ENCODE measurements at places on chromosomes 6 and 20. TPM values are rescaled to one million over a fixed set of nuclear protein-coding genes. Genes with fewer than 3 reads are reported as not detected.

Gene MUC21
- total RNA-seq = not detected

Gene PPP1R14C
- total RNA-seq = not detected

Gene FOXQ1
- total RNA-seq = not detected

- H3K36me3 ChIP-seq = peaks cover 42% of the 10 kb centered on the region
- H3K4me1 ChIP-seq = peaks cover 21% of the 10 kb centered on the region
- H3K4me3 ChIP-seq = no peak overlapping the region
- DNase-seq = no peak
- H3K27ac ChIP-seq = no peak overlapping the region
- no peaks in the 10 kb centered on the region for H3K27me3 ChIP-seq
Measured at GRCh38 chr6:36526066-36526465, 21.2 kb downstream of the STK38 start.

GRCh38 chr6:34994693-34995092 lies 105.6 kb downstream of the ANKS1A start:
- no peak overlapping the region for H3K27ac ChIP-seq
- H3K27me3 ChIP-seq = no peaks in the 10 kb centered on the region
- no peaks in the 10 kb centered on the region for H3K4me1 ChIP-seq
- no peak overlapping the region for H3K4me3 ChIP-seq

GRCh38 chr6:27312146-27312949 lies at the start of gene POM121L2:
Gene POM121L2 (minus strand): TSS chr6:27312273. CDS start chr6:27312170, 103 bp downstream.
- DNase-seq = peak; percentile 41
- peaks cover 7% of the 10 kb centered on the region for H3K4me1 ChIP-seq
- H3K27ac ChIP-seq = no peak within 1 kb of the TSS
- H3K27me3 ChIP-seq = peaks cover 65% of the 10 kb centered on the region
- H3K4me3 ChIP-seq = peak within 1 kb of the TSS; percentile 78

DNA sequence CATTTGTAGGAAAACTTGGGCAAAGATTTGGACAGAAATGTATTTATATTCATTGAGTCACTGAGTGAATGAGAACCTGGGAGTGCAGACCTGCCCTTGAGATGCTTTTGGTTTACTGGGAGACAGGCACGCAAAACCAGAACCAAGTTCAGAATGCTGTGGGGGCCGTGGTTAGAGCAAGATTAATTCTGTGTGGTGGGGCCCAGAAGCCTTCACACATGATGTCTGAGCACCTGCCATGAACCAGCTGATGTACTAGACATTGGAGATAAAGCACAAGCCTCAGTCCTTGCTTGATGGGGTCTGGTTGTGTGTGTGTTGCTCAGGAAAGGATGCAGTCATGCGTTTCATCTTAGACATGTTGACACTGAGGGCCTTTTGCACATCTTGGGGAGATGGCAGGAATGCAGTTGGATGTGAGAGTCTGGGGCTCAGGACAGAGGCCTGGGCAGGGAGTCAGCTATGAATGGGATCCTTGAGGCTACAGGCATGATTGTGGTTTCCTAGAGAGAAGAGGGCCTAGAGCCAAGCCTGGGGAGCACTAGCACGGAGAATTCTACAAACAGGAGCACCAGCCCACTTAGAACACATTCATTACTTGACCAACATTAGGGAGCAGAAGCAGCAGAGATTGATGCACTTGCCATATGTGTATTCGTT lies 114.3 kb upstream of the TMEM181 start:
- H3K27ac ChIP-seq = no peak overlapping the region
- H3K4me1 ChIP-seq = no peaks in the 10 kb centered on the region
- no peaks in the 10 kb centered on the region for H3K36me3 ChIP-seq

- DNase-seq = no peak
- no peak overlapping the region for H3K27ac ChIP-seq
- peaks cover 21% of the 10 kb centered on the region for H3K4me1 ChIP-seq
- H3K27me3 ChIP-seq = no peaks in the 10 kb centered on the region
Measured at GRCh38 chr20:53647286-53647821, 53.7 kb upstream of the ZNF217 start.

- H3K36me3 ChIP-seq = peaks cover 15% of the 10 kb centered on the region
- peaks cover 59% of the 10 kb centered on the region for H3K4me1 ChIP-seq
- no peak overlapping the region for H3K4me3 ChIP-seq
- no peak overlapping the region for H3K27ac ChIP-seq
- no peak for DNase-seq
Measured at GRCh38 chr6:7129360-7129759, 21.6 kb downstream of the RREB1 start.

DNA sequence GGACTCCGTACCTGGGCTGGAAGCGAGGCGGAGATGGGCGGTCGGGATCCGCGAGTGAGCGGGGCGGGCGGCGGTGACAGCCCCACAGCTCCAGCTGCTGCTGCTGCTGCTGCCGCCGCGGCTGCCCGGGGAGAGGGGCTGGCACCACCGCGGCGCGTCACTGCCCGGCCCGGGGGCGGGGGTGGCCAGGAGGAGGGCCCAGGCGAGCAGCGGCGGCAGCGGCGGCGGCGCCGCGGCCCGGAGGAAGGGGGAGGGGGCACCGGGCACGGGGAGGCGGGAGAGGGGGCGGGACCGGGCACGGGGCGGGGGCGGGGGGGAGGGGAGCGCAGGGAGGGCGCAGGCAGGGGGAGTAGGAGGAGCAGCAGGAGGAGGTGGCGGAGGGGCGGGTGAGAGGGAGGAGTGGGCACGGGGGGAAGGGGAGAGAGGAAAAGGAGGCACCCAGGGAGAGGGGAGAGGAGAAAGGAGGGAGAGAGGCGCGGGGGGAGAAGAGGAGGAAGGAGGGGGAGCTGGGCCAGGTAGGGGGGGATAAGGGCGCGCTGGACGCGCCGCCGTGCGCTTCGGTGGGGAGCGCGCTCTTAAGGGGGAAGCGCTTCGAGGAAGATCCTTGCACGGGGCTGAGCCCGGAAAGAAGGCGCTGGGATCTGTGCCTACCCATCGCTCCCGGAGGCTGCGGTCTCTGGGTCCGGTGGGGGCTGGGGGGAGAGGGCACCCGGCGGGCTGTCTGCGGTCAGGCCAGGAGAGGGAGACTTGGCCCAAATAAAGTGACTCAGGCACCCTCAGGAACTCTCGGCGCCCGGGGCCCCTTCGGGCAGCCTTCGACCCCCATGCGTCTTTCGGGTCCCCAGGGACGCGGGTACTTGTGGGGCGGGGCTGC lies 101.5 kb downstream of the NOL4L start:
- peak; percentile 30 for DNase-seq
- H3K4me1 ChIP-seq = peaks cover 21% of the 10 kb centered on the region
- H3K27me3 ChIP-seq = peaks cover 8% of the 10 kb centered on the region
- H3K36me3 ChIP-seq = peaks cover 7% of the 10 kb centered on the region
- H3K27ac ChIP-seq = peak overlapping the region; percentile 34

GRCh38 chr6:13241364-13241763 lies 87.0 kb downstream of the TBC1D7 start:
- no peaks in the 10 kb centered on the region for H3K4me1 ChIP-seq
- no peak for DNase-seq

- DNase-seq = no peak
- H3K27me3 ChIP-seq = peaks cover 7% of the 10 kb centered on the region
- peaks cover 5% of the 10 kb centered on the region for H3K4me1 ChIP-seq
Measured at GRCh38 chr6:34813028-34813713, 21.3 kb downstream of the BLTP3A start.

DNA sequence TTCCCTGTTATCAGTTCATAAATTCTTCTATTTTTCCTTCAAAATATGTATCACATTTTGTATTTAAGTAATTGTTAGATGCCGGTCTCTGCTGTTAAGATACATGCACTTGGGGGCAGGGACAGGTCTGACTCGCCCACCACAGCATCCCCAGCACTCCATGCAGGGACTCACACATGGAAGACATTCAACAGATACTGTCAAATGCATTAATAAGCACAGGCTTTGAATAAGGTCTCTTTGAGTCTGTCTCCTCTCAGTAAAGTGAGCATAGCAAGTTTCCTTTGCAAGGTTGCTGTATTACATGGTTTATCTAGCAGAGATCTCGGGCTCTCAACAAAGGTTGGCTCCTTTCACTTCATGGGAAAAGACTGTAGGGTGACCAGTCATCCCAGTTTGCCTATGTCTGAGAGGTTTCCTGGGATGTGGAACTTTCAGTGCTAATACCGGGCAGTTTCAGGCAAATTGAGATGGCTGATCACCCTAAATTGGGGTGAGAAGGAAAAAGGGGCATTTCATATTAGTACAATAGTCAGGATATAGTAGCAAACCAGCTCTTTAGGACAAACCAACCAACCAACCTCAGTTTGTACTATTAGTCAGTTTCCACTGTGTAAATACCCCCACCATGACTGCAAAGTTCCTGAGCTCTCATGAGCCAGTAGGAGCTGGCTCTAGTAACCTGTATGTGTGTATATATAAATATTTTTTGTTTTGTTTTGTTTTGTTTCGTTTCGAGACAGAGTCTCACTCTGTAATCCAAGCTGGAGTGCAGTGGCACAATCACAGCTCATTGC lies 15.0 kb downstream of the JPH2 start:
- H3K4me3 ChIP-seq = no peak overlapping the region
- H3K4me1 ChIP-seq = no peaks in the 10 kb centered on the region
- H3K27ac ChIP-seq = no peak overlapping the region
- peaks cover 31% of the 10 kb centered on the region for H3K27me3 ChIP-seq
- DNase-seq = no peak
- no peaks in the 10 kb centered on the region for H3K36me3 ChIP-seq

DNA sequence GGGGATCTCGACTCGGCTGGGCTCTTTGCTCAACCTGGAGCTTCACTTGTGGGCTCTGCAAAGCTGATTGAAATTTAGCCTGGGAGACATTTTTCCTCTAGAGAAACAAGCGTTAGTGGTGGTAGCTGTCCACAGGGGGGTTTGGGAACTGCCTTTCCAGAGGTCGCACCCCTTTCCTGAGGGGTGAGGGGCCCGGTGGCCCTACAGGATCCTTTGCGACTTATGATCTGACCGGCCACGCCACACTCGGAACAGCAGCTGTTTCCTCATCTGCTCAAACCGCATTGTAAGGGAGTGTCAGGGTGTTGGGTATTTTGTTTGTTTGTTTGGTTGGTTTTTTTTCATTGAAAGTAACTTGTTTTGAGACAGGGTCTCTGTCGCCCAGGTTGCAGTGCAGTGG lies 21.0 kb downstream of the PNLDC1 start:
- no peak for DNase-seq
- no peak overlapping the region for H3K4me3 ChIP-seq
- H3K36me3 ChIP-seq = no peaks in the 10 kb centered on the region
- H3K4me1 ChIP-seq = peaks cover 18% of the 10 kb centered on the region
- H3K27ac ChIP-seq = no peak overlapping the region

GRCh38 chr6:34912715-34913464 lies 23.8 kb downstream of the ANKS1A start:
- peak overlapping the region; percentile 23 for H3K4me3 ChIP-seq
- peak overlapping the region; percentile 66 for H3K27ac ChIP-seq
- DNase-seq = peak; percentile 49
- peaks cover 36% of the 10 kb centered on the region for H3K27me3 ChIP-seq
- H3K4me1 ChIP-seq = peaks cover 29% of the 10 kb centered on the region

Data from activated T-helper 1 cell treated with anti-CD3 and anti-CD28 coated beads, Interleukin-12 subunit alpha, Interleukin-12 subunit beta, Interleukin-2, Interleukin-4 antibody, amounts not matched to agents 30 ng/mL and 10 ng/mL and 1 ng/mL, durations not matched to agents 14 hours and 24 hours and 36 hours (primary cell).